Activated naive CD4-positive, alpha-beta T cell (primary cell): ENCODE measurements at places on chromosomes 5 and 9.

DNA sequence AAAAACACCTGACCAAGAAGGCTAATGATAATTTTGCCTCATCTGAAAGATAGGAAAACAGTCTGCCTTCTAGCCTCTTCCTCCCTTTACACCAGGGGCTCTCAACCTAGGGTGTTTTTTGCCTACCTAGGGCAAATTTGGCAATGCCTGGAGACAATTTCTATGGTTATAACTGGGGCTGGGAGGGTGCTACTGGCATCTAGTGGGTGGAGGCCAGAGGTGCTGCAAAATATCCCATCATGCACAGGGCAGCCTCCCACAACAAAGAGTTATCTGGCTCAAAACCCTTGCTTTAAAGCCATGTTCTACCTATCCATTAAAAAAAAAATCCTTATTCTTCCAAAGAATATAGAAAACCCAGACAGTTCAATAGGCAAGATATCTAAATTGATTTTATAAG lies 45.0 kb upstream of the NR3C1 start:
- no peak for DNase-seq

DNA sequence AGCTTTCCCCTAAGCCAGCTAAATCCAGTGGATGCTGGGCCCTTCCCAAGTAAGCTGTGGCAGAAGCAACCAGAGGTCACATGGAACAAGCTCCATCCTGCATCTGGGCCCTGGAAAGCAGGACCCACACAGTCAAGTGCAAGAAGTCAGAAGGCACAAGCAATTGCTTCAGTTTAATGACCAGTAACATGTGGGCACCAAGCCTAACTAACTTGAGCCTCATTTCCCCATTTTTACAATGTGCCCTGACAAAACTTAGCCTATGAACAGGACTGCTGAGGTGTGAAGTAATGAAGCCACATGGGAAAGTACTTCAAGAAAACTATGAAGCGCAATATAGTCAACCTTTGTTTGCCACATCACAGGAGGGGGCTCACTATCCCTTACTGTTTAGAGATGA lies 90.5 kb downstream of the TLE1 start:
- no peak for DNase-seq

DNA sequence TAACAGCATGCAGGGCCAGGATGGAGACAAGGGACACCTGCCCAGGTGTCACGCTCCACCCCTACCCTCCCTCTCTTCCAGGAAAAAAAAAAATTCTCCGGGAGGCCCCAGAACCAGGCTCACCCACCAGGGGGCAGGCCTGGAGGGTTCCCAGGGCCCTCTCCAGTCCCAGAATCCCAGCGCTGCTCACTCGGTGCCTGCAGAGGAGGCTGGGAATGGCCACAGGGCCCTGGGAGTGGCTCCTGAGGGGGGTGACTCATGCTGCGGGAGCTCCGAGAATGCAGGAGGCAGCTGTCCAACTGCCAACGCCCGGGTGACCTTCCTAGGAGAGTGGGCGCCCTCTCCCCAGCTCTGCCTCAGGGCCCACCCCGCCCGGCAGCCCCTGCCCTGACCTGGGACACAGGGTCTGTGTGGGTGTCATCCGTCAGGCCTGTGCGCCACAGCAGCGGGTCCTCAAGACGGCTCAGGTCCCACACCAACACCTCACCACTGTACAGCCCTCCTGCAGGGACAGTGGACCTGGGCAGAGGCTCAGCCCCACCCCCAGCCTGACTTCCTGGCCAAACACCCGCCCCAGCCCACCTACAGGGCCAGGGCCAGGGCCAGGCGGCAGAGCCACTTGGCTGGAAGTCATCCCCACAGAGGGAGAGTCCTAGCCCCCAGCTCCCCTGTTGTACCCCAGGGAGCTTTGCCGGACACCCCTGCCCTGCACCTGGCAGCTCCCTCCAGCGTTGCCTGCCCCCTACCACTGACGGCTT lies 21.2 kb downstream of the DYNC2I2 start:
- no peak for DNase-seq

GRCh38 chr5:139207297-139208000 lies 9.3 kb upstream of the SIL1 start:
- no peak for DNase-seq

- no peak for DNase-seq
These were observed 132.4 kb downstream of the DAB2IP start for GRCh38 chr9:121783521-121784507.

- no peak for DNase-seq
These were observed 527.1 kb upstream of the ARRDC3 start for GRCh38 chr5:91910247-91910646.

DNA sequence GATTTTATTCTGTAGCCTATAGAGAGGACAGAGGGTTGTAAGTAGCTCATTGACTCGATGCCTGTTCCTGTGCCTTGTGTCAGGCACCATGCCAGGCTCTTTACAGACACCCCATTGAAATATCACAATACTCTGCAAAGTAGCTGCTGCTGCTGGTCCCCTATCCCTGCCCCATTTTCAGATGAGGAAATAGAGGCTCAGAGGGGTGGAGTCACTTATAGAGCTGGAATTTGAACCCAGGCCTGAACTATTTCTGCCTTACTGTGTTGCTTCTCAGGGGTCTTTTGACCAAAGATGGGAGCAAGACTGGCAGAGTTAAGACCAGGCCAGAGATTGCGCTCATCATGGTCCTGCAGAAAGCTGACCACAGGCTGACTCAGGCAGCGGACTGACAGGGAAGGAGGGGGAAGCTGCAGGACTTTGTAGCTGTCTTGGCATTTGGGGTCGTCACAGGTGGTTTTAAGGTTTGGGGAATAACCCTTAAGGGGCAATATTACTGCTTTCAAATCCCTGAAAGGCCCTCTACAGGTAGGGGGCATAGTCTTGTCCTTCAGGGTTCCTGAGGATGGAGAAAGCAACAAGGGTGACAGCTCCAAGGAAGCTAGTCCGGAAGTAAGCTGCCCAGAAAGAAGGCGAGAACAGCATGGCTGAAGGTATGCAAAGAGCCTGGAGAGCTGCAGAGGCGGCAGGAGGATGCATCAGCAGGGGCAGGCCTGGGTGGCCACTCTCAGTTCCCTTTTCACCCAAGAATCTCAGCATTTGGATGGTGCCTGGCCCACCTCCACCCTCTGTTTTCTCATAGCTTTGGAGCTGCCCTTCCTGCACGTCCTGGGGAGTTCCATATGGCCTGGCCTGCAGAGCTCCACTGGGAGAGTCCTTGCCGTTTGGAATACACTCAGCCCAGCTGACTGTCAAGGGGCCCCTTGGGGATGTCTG lies 18.3 kb upstream of the NDST1 start:
- no peak for DNase-seq

- DNase-seq: no peak
These were observed 4.4 kb upstream of the TENT4A start for GRCh38 chr5:6708814-6709213.

DNA sequence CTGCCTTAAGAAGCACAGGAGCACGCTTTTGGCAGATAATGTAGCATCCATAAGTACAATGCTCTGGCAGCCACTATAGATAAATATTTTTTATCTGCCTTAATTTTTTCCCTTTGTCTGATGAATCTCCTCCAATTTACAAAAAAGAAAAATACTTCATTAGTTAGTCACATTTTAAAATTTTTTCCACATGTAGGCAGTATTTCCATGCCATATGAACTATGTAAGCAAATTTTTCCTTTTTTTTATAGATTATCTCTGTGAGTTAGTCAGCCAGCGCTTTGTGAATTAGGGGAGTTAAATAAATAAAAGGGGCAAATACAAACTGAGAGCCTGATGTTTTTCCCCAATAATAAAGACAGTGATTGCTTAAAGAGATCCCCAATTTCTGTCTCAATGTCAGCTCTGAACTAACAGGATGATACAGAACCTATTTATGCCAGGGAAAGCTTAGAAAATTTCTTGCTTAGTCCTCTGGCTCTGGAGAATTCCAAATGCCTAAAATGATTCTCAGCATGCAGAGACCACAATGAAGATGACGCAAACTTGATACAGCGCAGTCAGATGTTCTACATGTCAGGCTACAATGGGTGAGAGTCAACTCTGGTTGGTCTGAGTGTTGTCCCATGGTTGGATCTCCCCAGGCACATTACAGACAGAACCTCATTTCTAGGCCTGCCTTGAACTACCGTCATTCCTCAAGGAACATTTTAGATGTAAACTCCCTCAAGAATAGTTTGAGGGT lies 390.4 kb upstream of the CDH6 start:
- no peak for DNase-seq

- no peak for DNase-seq
These were observed 51.7 kb downstream of the EPB41L4A start for GRCh38 chr5:112367400-112367799.

DNA sequence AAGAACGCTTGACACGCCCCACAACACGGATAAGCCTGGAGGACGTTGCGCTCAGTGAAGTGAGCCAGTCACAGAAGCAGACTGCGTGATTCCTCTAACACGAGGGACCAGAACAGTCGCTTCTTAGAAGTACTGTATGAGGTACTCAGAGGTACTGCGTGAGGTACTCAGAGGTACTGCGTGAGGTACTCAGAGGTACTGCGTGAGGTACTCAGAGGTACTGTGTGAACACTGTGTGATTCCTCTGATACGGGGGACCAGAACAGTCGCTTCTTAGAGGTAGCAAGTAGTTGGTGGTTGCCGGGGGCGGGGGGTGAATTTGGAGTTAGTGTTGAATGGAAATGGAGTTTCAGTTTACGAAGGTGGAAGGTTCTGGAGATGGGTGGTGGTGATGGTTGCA lies 5.8 kb downstream of the NDUFS6 start:
- no peak for DNase-seq

DNA sequence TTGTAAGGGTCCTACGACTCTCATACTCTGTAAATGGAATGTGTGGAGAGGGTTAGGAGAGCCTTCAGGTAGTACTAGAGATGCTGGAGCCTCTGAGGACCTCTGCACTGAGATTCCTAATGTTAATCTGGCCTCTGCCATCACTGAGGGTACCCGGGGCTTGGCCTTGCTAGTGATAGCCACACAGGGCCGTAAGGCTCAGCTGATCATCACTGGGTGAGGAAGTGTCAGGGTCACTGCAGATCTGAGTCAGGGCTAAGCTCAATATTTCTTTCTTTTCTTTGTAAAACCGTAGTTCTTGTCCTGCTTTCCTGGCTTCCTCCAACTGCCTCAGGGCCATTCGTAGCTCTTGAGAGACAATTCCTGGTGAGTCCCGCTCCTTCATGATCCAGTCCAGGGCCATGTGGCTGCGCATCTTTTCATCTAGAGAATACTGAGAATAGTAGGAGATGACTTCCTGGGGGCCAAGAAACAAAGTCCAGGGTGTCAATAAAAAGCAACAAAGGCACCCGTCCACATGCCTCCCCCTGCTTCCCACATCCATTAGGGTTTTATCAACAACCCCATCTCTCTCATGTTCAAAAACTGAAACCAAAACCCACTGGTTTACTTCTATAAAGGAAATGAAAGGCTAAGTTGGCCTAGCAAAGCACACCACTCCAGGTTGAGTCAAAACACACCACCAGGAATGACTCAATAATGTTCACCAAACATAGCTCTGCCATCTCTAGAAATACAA lies 47.7 kb downstream of the LIX1 start:
- no peak for DNase-seq

DNA sequence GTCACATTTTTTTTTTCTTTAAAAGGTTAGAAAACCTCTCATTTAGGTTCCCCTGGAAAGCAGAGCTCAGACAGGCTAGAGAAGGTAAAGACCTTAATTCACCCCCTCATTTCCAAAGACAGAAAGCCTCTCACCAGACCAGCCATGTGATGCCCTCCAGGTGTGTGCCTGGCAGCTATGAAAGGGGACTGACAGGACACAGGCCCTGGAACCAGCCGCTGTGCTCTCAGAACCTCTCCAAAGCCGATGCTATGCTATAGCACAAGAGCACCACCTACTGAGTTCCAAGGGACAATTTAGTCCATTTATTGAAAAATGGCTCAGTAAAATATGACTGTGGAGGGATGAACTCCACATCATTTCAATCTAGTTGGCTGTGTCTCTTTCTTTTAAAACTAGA lies 48.8 kb downstream of the FANCC start:
- no peak for DNase-seq

GRCh38 chr5:132500931-132501628 lies 10.5 kb upstream of the IRF1 start:
- no peak for DNase-seq

GRCh38 chr9:82192211-82192610 lies 203.6 kb downstream of the SPATA31D1 start:
- no peak for DNase-seq

DNA sequence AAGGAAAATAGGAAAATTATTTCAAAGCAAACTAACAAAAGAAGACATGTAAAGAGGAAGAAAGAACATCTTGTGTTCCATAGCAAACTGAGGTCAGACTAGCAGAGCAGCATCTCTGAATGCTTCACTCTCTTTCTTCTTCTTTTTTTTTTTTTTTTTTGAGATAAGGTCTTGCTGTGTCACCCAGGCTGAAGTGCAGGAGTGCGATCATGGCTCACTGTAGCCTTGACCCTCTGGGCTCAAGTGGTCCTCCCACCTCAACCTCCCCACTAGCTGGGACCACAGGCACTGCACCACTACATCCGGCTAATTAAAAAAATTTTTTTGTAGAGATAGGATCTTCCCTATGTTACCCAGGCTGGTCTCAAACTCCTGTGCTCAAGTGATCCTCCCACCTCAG lies 36.6 kb downstream of the MELK start:
- no peak for DNase-seq

- no peak for DNase-seq
These were observed 4.6 kb downstream of the CCT5 start for GRCh38 chr5:10254686-10255085.

DNA sequence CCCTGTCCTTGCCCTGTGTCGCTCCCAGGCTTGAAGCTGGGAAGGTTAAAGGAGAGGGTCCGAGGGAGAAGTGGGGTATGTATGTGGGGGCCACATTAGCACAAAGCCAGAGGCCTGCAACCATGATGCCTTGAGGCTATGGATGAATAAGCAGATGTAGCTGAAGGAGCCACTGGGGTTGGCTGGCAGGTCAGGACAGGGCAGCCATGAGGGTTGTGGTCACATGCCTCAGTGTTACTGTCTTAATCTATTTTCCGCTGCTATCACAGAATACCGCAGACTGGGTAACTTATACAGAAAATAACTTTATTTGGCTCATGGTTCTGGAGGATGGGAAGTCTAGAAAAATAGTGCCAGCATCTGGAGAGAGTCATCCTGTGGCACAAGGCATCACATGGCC lies 9.2 kb upstream of the GRHPR start:
- no peak for DNase-seq

GRCh38 chr5:69138766-69139165 lies 28.2 kb upstream of the CCNB1 start:
- no peak for DNase-seq

- DNase-seq: no peak
These were observed 35.2 kb upstream of the PSD2 start for GRCh38 chr5:139760066-139761056.

GRCh38 chr9:137229903-137230704 lies 597 bp upstream of the SLC34A3 start:
- no peak for DNase-seq

DNA sequence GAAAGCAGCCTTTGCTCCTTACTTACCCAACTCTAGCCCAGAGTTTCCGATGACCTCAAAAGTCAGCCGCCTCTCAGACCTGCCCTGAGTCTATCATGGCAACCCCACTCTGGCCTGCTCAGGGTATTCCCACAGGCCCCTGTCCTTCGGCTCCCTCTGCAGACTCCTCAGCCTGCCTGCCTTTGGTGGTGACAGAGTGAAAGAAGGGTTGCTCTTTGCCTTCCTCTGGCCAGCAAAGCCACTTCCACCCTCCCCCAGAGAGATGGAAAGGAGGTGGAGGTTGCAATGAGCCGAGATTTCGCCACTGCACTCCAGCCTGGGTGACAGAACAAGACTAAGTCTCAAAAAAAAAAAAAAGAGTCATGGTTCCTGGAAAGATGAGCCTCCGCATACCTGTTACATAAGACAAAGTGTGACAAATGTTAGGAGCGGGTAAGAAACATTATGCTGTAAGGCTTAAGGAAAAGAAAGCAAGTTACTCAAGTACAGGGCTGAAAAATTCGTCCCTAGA lies 2.3 kb upstream of the SMIM33 start:
- no peak for DNase-seq

GRCh38 chr5:179812997-179813607 lies 6.4 kb upstream of the MGAT4B start:
- DNase-seq: no peak
